ENCODE measurements at places on chromosomes 3 and 15. TPM values are rescaled to one million over a fixed set of nuclear protein-coding genes. Genes with fewer than 3 reads are reported as not detected.

Gene MAP6D1
- total RNA-seq = 1.1 TPM

Gene CHRNA5
- total RNA-seq = 2.7 TPM

Gene ST3GAL6
- not detected for total RNA-seq

Gene SEMA3F
- total RNA-seq = not detected

Gene RARB
- not detected for total RNA-seq

Gene FRMD5
- total RNA-seq = not detected

Gene RHCG
- not detected for total RNA-seq

Gene CCR8
- 11.3 TPM for total RNA-seq

Gene ABHD10
- total RNA-seq = 29.7 TPM
